Effector CD4-positive, alpha-beta T cell (primary cell): ENCODE measurements at places on chromosomes 6 and 20.

DNA sequence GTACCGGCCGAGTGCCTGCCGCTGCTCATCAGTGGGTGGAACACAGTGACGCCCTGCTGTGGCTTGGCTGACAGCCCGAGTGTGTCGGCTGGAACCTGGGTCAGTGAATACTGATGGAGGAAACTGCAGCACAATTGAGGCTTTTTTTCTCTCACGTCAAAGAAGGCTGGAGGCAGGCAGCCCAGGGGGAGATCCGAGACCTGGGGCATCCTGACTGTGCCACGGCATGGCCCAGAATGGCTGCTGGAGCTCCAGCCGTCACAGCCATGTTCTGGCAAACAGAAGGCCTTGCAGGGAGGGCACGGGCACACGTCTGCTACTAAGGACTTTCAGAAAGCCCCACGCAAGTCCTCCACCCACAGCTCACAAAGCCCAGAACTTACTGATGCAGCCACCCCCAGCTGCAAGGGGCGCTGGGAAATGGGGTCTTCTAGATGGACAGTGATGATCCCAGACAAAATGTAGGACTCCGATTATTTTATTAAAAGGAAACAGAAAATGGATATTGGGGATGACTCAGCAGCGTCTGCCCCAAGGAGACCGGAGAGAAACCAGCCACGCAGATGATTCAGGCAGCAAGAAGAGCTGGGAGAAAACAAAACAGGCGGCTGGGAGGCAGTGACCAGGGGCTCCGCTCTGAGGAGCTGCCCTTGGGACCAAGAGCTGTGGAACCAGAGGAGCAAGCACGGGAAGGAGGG, 140.0 kb downstream of the TAF4 start:
- DNase-seq: no peak

DNA sequence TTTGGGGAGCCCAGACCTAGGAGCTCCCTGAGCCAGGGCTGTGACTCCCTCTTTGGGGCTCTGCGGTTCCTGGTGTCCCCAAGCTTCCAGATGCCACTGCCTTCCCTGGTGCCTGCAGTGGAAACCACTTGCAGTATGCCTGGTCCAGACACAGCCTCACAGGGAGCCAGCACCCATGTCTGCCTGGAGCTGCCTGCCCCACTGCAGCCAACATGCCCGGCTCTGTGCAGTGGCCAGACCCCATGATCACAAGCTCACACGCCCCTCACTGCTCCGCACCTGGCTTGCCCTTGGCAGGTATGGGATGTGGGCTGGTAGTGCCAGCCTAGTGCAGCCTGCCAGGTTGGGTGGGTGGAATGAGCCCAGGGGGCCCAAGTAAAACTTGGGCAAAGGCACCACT, 644.8 kb downstream of the HTR1B start:
- DNase-seq: no peak

DNA sequence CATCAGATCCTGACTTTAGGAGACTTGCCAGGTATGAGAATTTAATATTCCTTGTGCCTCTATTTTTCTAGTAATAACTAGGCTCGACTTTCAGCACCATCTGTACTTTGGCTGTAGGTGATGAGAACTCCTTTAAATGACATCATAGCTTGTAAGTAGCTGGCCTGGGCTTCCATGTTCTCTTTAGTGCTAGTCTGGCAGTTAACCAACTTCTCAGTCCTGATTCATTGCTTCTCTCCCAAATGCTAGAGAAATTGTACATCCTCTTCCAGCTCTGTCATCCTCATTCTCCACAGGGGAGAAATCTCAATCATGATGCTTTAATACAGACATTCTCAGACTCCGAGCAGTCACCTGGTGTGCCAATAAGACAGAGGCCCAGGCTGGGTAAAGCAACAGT, 143.5 kb upstream of the MOCS1 start:
- DNase-seq: no peak

DNA sequence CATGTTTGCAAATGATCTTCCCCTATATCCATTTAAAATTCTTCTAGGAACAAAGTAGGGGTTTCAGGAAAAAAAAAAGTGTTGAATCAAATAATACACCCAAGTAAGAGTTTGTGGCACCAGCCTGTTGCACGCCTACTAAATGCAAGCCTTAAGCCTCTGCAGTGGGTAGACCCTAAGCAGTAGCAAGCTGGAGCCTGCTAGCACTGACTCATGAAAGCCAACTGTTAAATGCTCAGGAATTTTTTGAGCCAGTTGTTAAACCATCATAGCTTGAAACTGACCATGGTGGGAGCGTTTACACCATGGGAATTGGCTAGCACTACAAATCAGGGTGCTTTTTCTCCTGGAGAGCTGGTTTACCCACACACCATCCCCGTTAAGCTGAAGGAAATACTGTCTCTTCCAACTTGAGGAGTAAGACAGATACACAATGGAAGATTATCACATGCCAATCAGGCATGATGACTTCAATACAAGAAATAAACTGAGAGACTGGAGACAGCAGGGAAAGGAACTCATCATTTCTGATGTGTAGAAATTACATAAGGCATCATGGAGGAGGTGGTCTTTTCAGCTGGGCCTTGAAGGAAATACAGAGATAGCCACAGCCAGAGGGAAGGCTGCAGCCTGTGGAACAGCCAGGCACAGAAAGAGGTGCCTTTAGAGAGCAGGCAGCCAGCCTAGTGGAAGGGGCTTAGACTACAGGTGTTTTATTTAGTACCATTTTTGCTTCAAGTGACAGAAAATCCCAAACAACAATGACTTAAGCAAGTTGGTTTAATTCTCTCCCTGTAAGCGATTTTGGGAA, 110.8 kb downstream of the SNX5 start:
- DNase-seq: no peak

- DNase-seq: no peak
Observed at GRCh38 chr20:22464312-22465003, 119.9 kb downstream of the FOXA2 start.

DNA sequence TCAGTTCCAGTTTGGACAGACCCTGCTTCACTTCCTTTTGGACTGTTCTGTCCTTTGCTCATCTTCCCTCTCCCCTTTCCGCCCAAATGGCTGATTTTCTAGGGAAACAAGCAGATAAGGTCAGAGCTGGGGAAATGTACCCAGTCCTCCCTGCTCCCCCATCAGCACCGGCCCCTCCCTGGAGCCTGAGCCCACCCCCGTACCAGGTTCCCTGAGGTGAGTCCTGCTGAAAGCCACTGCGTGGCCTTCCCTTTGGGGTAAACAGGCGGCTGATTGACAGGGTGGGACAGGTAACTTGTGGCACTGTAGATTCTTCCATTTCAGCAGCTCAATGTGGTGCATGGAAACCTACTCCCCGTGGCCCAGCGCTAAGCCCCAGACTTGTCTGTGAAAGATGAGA, 70.5 kb downstream of the NPEPL1 start:
- DNase-seq: no peak

- DNase-seq: no peak
Observed at GRCh38 chr6:164075981-164076615, 661.6 kb downstream of the QKI start.
